GM12892 (cell line): ENCODE measurements at places on chromosomes 7 and 10.
A peak's percentile ranks its signal among the peaks of the same experiment; 100 is the strongest.

DNA sequence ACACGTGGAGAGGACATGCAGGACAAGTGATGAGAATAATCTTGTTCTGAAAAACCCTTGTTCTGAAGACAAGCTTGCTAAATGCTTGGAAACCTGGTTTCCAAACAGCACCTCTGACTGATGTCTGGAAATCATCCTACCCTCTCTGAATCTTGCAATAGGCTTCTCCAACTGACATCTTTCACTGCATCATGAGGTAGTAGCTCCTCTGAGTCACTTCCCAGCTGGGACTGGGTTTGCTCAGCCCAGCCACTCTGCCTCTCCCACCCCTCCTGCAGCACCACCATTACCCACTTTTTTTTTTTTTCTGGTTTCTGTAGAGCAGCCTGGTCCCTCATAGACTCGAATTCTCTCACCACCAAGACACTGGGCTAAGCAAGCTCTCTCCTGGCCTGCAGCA is 919.8 kb downstream of the GRID1 start:
- DNase-seq: no peak

GRCh38 chr10:62708569-62708968 is 96.0 kb upstream of the ADO start:
- DNase-seq: no peak

DNA sequence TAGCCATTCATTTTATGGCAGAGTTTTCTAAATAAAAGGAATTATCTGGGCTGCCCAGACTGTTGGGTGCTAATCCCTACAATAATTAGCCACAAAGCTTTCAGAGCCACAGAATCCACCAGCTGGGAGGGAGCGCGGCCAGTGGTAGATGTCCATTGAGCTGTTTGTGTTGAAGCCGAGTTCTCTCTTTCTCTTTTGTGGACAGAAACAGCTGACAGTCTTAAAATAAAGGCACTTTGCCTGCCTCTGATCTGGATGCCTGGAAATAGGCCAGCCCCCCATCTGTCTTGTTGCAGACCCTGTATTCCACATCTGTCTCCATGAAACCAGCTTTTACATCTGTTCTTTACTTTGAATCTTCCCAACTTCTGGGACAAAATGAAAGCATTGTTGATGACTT is 66.1 kb downstream of the MTPN start:
- DNase-seq: no peak

- DNase-seq: no peak
These were observed 18.4 kb downstream of the GIMAP5 start for GRCh38 chr7:150755473-150756099.

DNA sequence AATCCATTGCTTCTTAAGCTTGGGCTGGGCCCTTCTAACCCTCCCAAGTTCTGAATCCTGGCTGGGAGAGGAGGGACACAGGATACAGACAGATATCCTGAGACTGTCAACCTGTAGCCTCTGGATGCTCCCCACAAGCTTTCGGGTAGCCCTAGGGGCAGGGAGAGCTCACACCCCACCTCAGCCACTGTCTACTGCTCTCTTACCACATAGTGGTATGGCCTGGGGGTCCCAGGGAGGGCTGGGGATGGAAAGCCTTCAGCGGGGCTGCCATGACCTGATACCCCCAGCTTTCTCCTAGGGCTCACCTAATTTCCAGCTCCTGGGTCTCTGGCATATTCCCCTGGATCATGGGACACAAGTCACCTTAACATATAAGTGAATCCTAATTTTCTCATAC is 25.1 kb downstream of the CRHR2 start:
- DNase-seq: no peak

DNA sequence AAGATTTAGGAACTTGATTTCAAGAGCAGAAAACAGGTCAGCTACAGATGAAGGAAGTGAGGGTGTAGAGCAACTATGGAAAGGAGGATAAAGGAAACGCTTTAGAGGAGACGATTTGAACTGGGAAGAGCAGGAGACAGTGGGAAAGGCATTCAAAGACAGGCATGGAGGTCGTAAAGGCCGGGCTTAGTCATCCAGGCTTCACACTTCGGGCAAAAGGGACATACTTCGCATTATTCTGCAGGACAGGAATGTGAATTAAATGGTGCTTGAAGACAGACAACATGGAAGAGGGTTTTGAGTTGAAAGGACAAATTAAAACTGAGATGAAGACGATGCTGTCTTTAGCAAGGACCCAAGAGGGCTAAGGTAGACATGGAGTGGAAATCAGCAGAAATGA is 8.1 kb downstream of the FAM171A1 start:
- no peak for DNase-seq

DNA sequence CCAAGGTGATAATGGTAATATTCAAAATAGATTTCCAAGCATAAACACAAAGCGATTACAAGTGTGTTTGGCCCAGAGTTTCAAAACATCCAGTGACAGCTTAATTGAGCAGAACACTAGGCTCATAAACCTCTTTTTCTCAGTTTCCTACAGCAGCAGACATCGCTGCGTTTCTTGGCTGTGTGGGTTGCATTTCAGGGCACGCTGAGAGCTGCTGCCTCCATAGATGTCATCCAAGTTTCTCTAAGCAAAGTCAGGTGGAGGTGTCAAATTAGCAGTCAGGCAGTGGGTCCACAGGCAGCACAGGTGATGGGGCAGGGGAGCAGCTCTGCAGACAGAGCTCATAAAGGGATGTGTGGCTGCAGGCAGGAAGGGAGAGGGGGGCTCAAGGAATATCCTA is 50.5 kb upstream of the COL13A1 start:
- DNase-seq: no peak

- no peak for DNase-seq
These were observed 63.2 kb downstream of the VCL start for GRCh38 chr10:74061104-74061503.

GRCh38 chr7:137717811-137718271 is 128.9 kb downstream of the DGKI start:
- DNase-seq: no peak

DNA sequence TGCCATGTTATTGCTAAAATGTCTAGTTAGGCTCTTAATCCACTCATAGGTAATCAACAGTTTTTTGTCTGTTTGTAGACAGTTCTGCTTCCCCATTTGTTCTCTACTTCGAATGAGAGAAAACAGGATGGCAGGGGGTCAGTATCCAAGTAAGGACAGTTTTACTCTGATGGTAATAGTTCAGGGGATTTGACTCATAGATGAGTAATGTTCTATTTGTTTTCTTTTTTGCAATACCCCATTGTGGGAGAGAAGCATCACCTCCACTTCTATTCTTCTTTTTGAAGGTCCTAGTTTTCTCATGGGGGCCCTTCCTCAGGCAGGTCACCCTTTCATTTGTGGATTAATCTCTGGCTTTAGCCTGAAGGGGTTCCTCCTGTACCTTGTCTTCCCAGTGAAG is 13.9 kb downstream of the PCLO start:
- DNase-seq: no peak

DNA sequence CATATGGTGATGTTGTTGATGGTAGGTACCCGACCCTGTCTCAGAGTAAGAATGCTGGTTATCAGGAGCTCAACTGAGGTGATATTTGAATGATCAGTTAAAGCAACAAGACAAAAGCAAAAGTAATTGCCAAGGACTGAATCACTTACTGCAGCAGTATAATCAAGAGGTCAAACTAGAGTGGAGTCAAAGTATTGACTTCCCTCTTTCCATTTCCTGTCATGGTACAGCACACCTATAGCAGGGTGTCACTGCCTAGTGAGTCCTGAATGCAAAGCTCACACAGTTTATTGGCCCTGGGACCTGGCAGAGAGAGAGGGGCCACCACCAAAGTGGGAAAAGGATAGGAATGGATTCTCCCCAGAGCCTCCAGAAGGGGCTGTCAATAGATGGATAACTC is 886.1 kb upstream of the SORCS1 start:
- DNase-seq: no peak

DNA sequence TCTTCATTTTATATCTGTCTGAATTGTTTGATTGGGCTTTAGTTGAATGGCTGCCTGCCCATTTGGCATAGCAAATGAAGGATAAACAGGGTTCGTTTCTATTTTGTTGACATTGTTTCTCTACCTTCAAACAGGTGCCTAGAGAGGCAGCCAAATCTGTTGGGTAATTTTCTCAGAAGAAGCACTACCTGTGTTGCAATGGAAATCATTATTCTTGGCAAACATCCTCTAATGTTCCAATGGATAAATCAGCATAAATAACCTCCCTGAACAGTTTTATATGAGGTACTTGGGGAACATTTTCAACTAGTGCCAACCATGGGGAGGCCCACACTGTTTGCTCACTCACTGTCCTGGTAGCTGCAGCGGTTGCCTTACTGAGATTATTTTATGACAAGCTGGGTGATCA is 64.4 kb upstream of the PLPP4 start:
- DNase-seq: no peak

DNA sequence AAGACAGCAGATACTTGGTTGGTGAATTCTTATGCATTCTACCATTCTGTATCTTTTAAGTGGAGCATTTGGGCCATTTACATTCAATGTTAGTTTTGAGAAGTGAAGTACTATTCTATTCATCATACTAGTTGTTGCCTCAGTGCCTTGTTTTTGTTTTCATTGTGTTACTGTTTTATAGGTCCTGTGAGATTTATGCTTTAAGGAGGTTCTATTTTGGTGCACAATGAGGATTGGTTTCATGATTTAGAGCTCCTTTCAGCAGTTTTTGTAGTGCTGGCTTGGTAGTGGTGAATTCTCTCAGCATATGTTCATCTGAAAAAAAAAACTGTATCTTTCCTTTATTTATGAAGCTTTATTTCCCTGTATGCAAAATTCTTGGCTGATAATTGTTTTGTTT is 23.3 kb upstream of the WNT2 start:
- no peak for DNase-seq

- no peak for DNase-seq
These were observed 156.4 kb upstream of the MTPN start for GRCh38 chr7:136133551-136133950.

- DNase-seq: no peak
These were observed 330.3 kb downstream of the AUTS2 start for GRCh38 chr7:69928621-69929020.

DNA sequence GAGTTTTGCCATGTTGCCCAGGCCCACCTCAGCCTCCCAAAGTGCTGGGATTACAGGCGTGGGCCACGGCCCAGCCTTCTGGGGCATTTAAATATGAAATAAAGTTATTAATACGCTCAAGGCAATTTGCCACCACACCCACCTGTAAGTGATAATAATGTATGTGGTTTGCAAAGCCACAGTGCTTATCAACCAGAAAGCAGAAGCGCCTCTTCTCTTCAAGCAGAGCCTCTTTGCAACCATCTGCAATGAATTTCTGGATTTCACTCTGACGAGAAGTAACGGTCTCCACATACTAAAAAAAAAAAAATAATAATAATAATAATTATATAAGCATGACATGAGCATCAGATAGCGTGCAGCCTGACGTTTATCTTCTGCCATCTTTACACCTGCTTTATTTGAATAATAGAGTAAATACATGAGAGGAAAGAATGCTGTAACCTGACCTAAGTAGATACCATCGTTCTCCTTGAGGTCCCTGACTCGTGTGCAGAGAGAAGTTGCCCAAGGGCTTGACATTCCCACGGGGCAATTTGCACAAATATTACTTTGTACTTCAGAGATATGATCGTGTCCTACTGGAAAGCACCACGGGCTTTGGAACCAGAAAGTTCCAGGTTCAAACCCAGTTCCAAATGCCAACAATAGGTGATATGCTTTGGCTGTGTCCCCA is 34.0 kb downstream of the BRI3 start:
- no peak for DNase-seq

- DNase-seq: peak; percentile 40
These were observed 200.3 kb downstream of the PRPF18 start for GRCh38 chr10:13787015-13787421.

- no peak for DNase-seq
These were observed 22.9 kb downstream of the SORCS1 start for GRCh38 chr10:107141524-107142061.

GRCh38 chr10:58555170-58555929 is 42.7 kb downstream of the BICC1 start:
- no peak for DNase-seq

- DNase-seq: no peak
These were observed 6.4 kb downstream of the TMEM120A start for GRCh38 chr7:75987805-75988567.

DNA sequence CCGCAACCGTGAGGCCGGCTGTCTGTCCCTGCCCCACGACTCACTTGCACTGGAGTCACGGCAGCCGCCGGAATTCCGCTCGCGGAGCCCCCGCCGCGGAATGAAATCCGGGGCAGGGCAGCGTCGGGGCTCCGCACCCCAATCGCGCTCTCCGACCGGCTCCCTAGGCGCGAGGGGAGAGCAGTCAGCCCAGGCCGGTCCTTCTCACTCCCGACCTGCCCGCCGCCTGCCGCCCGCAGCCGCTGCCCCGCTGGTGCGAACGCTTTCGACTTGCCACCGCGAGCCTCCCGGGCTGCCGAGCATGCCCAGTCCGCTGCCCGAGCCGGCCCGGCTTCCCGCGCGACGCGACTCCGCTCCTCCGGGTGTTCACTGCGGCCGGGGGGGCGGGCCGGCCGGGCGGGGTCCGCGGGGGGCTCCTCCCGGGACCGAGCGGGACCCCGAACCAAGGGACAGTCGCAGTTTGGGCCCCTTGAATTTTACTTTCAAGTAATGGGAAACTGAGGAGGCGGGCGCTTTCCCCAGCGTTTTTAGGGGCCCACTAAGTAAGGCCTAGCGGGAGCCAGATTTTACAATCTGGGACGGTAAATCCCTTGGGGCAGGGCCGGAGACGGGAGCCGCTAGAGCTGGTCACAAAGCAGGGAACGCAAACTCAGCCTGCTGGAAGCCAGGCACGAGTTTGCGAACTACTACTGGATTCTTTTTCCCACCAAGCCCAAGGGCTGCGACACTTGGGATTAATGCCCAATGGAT is at the start of gene SGMS1:
Gene SGMS1, minus strand, starts transcription at position 294 of the 750 bp plus-strand sequence. CDS start 279,842 bp downstream, outside the sequence.
- DNase-seq: peak; percentile 77

DNA sequence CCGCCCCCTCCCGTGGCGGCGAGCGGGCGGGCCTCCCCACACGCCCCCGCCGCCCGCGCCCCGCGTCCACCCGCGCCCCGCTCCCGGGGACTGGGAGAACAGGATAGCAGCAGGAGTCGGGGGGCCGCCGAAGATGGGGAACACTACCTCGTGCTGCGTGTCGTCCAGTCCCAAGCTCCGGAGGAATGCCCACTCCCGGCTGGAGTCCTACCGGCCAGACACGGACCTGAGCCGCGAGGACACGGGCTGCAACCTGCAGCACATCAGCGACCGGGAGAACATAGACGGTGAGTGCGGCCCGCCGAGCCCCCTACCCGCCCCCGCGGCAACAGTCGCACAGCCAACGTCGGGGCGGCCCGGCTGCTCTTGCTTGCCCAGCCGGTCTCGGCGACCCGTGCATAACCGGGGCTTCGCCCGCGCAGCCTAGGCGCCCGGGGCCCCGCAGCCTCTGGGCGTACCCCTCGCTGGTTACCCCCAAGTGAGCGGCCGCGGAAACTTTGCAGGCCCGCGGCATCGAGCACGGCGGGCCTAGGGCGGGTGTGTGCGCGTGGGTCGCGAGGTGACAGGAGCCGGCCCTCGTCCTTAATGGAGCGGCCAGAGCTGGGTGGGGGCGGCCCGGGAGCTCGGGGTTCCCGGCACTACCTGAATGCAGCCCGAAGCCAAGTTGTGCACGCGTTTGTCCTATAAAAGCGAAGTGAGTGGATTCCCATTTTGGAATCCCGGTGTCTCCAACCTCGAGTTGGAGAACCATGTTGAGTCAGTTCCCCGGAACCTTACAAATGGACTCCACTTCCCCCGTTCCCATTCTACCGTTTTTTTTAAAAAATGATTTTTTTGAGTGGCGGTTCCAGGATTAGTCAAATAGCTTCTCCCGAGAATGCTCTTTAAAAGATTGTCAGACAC is 863 bp downstream of the CCNY start:
- no peak for DNase-seq
